ENCODE measurements at places on chromosomes 2 and 18.

DNA sequence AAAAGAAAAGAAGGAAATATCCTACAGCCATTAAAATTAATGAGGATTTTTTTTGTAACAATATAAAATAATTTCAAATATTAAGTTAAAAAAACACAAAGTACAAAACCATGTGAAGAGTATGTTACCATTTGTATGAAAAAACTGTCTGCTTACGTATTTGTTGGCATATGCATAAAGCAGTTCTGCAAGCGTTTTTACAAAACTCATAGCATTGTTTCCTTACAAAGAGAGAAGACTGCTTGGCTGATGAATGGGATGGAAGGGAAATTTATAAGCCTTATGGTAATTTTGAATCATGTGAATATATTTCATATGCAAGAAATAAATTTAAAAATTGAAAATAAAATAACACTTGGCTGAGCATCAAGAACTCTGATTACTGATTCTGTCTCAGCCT is 63.1 kb downstream of the METTL4 start:
- no peak for DNase-seq

GRCh38 chr2:131115752-131116151 is 10.6 kb downstream of the PLEKHB2 start:
- no peak for DNase-seq

GRCh38 chr2:205965707-205966106 is 120.3 kb downstream of the INO80D start:
- no peak for DNase-seq

- DNase-seq: no peak
Measured at GRCh38 chr2:240919786-240920782, 13.9 kb downstream of the CROCC2 start.

DNA sequence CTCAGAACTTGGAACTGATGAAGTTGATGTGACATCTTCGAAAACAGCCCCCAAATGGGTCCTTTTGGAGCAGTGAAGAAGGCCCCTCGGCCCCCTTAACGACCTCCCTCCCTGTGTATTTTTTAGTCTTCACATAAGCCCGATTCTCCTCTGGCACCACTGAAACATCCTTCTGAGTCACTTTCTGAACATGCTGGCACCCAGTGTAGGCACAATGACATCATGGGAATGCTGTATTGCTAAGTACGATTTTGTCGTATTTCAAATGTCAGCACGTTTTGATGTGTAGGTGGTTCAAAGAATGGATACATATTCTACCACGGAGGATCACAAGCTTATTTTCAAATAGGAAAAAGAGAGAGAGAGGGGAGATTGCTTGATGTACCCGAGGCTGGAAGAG is 111.7 kb upstream of the RIOK3 start:
- no peak for DNase-seq

DNA sequence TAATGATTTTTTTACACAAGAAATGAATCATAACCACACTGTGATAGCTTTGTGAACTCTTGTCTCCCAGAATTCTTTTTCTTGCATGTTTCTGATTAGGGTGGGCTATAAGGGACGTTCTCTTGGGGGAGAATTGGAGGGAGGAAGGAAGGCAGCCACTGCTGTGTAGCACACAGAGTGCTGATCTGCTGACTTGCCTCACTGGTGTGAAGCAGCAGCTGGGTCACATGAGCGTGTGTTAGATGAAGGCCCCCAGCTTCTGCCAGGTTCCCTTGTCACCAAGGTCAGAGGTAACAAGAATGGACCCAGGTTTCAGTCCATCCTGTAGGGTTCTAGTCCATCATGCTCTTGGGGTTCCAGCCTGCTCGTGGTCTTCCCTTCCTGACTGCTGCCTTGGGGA is 107.4 kb upstream of the GLI2 start:
- DNase-seq: no peak

GRCh38 chr2:18346344-18346743 is 214.1 kb downstream of the RDH14 start:
- no peak for DNase-seq

- no peak for DNase-seq
Measured at GRCh38 chr2:53609551-53609950, 158.1 kb upstream of the CHAC2 start.

DNA sequence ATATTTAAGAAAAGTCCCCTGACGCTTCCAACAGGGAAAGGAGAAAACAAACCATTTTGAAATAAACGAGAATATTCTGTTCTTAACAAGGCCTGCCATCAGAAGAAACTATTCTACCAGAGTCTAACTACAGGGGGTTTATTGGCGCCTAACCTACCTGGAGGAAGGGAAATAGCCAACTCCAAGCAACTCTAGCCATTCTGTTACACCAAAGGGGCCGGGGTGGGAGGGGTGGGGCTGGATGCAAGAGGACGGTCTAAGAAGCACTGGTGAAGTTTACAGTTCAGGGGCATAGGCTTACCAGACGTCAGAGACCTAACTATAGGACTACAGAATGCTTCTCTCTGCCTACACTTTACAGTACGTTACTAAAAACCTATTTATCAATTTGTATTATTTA is 60.5 kb upstream of the GALNT5 start:
- DNase-seq: no peak

DNA sequence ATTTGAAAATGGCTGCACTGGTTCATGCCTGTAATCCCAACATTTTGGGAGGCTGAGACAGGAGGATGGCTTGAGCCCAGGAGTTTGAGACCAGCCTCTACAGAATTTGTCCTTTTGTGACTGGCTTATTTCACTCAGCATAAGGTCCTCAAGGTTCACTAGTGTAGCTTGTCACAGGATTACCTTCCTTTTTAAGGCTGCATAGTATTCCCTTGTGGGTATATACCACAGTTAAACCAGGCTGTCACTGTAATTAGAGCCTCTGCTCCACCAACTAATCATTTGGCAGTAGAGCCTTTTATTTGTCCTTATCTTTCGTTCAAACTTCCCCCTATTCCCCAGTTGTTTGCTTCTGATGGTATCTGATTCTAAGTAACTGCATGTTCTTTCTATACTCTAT is 50.4 kb upstream of the SELENOI start:
- DNase-seq: no peak

DNA sequence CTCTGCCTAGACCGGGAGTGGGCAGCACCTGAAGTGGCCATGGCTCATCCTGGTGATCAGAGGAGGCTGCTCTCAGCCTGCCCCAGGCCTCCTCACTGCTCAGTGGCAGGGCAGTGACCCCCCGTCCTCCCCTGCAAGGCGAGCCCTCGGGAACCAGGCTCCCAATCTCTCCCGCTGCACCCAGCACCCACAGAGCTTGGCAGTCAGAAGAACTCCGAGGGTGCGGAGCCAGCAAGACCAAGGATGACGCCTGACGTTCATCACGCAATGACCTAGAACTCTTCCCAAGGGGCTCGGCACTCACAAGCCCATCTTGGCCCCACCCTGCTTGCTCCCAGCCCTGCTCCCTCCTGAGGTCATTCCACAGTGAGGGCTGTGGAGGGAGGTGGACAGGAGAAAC is 189.8 kb upstream of the SALL3 start:
- DNase-seq: no peak

- DNase-seq: no peak
Measured at GRCh38 chr2:126515471-126515870, 140.5 kb upstream of the GYPC start.

GRCh38 chr2:96530474-96531357 is 5.8 kb upstream of the ARID5A start:
- DNase-seq: no peak

DNA sequence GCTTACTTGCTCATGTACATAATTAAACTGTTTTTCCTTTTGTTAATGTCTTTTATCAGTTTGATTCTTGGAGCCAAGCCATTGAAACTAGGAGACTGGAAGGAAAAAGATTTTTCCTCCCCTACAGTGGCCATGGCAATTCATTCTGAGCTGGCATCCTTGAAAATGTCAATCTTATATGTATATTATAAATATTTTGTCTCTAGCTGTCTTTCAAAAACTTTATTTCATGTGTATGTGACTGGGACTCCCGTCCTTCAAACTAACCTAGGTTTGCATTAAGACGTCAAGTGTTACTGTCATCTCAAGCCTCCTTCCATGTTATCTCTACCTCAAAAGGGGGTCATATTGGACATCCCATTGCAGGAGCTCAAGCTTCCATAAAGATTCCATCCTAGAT is 280.4 kb downstream of the HRH4 start:
- no peak for DNase-seq

- no peak for DNase-seq
Measured at GRCh38 chr2:172445851-172446250, 18.5 kb downstream of the ITGA6 start.

DNA sequence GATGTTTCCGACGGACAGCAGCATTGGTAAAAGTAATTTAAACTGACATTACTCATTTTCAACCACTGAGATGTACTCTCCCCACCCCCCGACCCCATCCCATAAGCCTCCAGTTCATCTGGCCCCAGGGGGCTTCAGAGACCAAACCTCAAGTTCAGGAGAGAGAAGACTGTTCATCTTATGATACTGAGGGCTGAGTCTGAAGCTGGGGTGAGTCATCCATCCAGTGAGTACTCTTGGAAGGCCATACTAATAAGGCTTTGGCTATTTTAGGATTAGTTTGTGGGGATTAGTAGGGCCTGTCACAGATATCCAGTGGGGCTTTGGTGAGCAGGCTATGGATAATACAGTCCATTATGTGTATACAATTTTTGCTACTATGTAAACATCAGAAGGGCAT is 125.3 kb upstream of the APCDD1 start:
- no peak for DNase-seq

GRCh38 chr2:19643117-19643518 is 258.7 kb downstream of the TTC32 start:
- DNase-seq: no peak

DNA sequence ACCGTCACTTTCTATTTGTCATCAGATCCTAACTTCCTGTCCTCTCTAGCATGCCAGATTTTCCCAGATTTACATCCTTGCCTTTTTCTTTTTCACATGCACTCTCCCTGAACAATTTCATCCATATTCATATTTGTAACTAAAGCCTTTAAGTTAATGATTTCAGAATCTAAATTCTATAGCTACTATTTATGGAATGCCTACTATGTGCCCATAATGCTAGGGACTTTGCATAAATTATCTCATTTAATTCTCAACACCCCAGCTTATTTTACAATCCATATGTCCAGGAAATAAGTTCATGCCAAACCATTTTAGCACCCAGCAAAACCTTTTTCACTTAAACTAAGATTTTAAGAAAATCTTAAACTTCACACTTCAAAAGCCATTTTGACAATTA is 531.9 kb downstream of the NUP35 start:
- DNase-seq: no peak

GRCh38 chr2:242054881-242055801 is 185.6 kb downstream of the RTP5 start:
- DNase-seq: no peak

DNA sequence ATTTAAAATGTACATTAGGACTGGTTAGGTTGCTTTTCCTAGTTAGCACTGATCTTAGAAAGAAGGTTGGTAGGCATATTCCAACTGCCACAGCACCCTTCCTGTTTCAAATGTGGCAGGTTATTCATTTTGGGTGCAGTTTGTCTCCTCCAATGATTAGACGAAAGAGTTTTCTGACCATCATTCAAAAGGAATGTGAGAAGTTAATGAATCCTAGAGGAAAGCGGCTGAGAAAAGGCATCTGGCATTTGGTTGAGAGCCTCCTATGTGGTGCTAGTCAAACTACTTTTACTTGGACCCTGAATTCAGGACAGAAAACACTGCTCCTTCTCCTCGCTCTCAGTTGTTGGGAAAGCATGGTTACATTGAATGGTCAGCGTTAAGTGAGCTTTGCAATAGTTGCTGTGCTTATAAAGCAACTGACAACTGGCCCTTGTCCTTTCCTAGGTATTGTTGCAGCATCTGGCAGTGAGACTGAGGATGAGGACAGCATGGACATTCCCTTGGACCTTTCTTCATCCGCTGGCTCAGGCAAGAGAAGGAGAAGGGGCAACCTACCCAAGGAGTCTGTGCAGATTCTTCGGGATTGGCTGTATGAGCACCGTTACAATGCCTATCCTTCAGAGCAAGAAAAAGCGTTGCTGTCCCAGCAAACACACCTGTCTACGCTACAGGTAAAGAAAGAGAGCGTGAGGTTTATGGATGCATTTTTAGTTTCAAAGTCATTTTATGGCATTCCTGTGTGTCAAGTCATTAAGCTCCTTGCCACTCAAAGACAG is 6.1 kb downstream of the TGIF1 start:
- DNase-seq: no peak

DNA sequence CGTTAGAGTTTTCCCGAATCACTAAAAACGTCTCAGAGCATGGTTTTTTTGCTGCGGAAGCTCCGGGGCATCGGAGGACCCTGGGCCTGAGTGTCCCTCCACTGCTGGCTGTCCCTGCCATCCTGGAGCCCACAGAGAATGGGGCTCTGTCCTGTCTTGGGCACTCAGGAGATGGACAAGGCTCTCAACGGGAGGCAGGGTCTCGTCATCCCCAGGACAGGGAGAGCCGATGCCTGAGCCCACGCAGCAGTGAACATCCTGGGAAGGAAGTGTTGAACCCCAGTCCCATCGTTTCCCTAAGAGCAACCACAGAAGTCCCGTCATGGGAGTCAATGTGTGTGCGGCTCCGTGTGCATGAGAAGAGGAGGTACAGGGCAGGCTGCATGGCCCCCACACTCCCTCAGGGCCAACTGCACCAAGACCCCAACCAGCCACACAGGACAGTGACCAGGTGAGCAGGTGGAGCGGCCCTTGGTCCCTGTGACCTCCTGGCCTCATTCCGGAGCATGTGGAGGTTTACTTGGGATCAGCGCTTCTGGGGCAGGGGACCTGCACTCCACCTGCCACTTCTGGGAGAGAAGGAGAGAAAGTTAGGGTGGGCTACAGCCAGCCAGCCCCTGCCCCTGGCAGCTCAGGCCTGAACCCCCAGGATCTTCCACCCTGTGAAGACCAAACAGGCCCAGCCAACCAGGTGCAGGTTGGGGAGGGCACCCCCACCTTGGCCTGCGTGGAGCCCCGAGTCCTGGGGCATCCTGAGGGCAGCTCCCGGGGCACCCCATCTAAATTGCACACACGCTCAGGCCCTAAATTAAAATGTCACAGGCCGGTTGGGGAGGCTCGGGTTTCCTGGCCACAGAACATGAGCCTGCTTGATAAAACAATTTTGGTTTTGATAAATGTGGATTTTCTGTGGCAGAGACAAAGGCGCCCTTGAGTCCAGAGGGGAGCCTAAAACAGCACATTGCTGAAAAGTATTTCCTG is 3.1 kb upstream of the SNED1 start:
- no peak for DNase-seq

GRCh38 chr18:79672490-79673276 is 6.9 kb upstream of the CTDP1 start:
- no peak for DNase-seq

GRCh38 chr18:57943723-57944122 is 100.3 kb upstream of the NEDD4L start:
- no peak for DNase-seq

- no peak for DNase-seq
Measured at GRCh38 chr18:79506191-79507075, 110.7 kb downstream of the NFATC1 start.

- no peak for DNase-seq
Measured at GRCh38 chr2:10415048-10415447, 33.1 kb downstream of the ODC1 start.

GRCh38 chr2:159138642-159139182 is 147.8 kb downstream of the WDSUB1 start:
- no peak for DNase-seq

Measured in stimulated activated CD4-positive, alpha-beta T cell treated with anti-CD3 and anti-CD28 coated beads, TNF-alpha, amount 100 ng/mL, for 1 hour (primary cell).